ENCODE measurements at places on chromosomes 7 and 10.

GRCh38 chr10:110323503-110323902, 18.8 kb upstream of the SMNDC1 start:
- no peak for DNase-seq

DNA sequence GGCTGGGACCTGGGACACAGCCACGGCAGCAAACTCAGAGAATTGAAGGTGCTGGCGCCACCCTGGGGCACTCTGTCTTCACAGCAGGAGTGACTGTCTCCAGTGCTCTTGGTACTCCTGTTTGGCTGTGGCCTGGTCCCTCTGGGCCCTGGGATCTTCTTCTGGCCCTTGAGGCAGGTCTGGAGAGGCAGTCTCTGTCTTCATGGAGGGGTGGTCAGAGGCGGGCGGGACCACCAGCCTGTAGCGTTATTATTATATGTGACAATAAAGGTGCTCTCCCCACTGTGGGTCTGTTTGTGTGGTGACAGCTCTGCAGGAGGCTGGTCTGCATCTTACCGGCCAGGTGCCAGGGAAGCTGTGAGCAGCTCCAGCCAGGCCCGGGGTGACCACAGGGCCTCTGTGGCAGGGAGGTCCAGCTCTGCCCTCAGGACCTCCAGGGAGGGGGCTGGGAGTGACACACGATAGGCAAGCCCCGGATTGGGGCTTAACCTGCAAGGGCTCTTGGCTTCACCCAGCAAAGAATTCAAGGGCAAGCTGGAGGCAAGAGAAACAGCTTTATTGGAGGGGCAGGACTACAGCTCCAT, 70.3 kb downstream of the MYL10 start:
- DNase-seq, result no peak

GRCh38 chr7:70376561-70377031, 755.3 kb upstream of the GALNT17 start:
- DNase-seq, result no peak

- DNase-seq, result no peak
Measured at GRCh38 chr10:59082249-59082648, 94.2 kb upstream of the PHYHIPL start.

DNA sequence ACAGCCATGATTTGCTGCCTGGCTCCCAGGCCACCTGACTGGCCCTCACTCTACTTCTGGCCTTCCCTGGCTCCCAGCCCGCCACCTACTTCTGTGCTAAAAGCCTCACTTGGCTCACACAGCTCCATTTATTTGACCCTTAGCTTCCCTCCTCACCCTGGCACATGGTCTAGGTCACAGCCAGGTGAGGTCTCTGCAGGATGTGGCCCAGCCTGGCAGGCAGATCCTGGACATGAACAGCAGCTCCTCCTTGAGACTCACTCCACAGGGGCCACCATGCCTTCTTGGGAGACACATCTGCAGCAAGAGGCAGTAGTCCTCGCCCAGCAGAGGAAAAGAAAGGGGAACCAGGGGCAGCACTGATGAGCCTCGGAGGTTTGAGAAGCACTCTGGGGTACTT, 64.6 kb downstream of the GRID1 start:
- DNase-seq, result no peak

DNA sequence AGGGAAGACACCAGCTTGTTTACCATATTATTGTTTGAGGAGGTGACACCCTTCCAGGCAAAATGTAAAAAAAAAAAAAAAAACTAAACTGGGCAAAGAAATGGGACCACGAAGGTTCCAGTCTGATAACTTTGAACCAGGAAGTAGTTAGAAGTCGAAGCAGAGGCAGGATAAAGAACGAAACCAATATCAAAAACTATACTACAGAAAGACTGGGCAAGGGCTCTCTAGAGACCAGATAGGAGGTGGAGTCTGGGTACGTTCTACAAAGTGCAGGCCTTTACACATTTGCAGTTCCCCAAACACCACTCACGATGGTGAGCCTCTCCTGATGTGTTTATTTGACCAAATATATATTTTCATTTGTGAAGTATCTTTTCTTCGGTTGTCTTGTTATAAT, 125.7 kb upstream of the CDK1 start:
- DNase-seq, result no peak

GRCh38 chr10:119282446-119282845, 75.1 kb downstream of the GRK5 start:
- DNase-seq, result no peak

GRCh38 chr7:47102331-47102841, 479.5 kb downstream of the TNS3 start:
- DNase-seq, result no peak

DNA sequence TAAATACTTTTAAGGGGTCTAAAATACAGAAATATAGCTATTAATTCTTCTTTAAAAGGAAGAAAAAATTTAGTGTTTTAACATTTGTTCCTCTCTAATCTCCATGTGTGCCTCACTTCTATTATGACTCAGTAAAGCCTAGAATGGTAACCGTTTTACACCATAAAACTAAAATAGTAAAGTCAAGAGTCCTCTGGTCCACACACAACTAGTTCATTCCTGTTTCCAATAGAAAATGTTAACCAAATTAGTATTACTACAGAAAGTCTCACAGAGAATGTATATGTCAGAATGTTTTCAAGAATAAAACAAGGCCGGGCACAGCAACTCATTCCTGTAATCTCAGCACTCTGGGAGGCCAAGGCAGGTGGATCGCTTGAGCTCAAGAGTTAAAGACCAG, 55.8 kb downstream of the CNOT4 start:
- DNase-seq, result no peak

GRCh38 chr10:4543938-4544533, 282.0 kb upstream of the AKR1E2 start:
- no peak for DNase-seq

GRCh38 chr7:8290645-8291308, 28.8 kb upstream of the ICA1 start:
- no peak for DNase-seq

DNA sequence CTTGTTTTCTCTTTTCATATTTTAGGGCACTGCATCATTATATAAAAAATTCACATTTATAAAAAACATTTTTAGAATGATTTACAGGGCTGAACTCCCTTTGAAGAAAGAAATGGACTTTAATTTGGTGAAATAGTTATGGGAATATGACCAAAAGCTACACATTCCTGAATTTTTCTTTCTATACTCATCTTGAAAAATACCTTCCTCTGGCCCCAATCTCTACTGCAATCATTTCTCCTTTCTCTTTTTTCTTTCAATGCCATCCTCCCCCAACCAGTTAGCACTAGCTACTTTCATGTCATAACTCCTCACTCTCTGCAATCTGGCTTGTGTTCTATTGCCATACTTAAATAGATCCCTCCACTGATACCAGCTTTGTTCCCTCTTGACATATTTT, 6.2 kb downstream of the WNT8B start:
- DNase-seq, result no peak

DNA sequence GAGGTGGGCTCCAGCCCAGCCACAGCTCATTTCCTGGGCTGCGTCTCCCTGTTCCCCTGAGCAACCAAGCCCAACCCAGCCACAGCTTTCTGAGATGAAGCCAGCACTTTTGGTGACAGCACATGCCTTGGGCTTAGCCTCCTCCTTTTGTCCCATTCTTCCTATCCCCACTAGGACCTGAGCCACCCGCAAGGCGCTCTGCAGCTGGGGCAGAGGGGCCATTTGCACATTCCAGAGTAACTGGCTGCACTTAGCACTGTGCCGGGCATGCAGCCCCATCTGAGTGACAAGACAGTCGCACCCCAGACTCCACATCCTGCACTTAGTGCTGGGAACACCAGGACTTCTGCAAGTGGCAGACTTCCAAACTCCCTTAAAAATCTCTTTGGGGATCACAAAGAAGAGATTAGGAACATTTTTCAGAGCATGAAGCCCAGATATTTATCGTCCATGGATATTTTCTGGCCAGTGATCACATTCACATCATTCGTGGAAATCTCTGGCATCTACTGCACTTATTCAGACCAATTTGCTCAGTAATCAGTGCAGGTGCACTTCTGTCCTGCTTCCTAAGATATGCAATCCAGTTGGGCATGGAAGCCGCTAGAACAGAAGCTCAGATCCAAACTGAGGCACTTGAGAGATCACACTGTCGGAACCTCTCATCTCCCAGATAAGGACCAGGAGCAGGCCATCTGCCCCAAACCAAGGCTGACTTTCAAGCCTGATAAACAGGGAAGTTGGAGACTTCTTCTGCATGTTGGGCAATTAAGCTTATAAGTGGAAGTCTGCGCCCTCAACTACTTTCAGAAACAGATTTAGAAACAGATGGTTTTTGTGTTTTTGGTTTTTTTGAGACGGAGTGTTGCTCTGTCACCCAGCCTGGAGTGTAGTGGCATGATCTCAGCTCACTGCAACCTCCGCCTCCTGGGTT, 26.4 kb downstream of the CHST15 start:
- no peak for DNase-seq

GRCh38 chr7:42241424-42241823, 4.4 kb upstream of the GLI3 start:
- no peak for DNase-seq

- DNase-seq, result no peak
Measured at GRCh38 chr10:132478341-132479023, 59.1 kb upstream of the INPP5A start.

DNA sequence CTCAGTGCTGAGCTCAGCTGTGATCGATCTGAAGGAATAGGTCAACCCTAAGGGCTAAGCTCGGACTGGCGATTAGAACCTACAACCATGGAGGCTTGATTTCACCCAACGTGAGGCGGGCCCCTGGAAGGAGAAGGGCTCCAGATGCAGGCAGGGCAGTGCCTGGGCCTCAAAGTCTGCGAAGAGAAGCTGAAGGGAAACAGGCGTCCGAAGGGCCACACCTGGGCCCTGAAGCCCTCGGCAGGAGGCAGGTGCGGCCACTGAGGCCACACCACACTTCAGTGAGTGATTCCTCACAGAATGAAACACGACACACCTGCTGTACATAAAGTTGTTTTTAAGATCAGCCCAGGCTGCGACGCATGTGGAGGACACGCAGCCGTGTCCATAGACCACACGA, 198.7 kb downstream of the PTPRN2 start:
- DNase-seq, result no peak

- DNase-seq, result no peak
Measured at GRCh38 chr7:98831641-98832221, 38.1 kb downstream of the TMEM130 start.

DNA sequence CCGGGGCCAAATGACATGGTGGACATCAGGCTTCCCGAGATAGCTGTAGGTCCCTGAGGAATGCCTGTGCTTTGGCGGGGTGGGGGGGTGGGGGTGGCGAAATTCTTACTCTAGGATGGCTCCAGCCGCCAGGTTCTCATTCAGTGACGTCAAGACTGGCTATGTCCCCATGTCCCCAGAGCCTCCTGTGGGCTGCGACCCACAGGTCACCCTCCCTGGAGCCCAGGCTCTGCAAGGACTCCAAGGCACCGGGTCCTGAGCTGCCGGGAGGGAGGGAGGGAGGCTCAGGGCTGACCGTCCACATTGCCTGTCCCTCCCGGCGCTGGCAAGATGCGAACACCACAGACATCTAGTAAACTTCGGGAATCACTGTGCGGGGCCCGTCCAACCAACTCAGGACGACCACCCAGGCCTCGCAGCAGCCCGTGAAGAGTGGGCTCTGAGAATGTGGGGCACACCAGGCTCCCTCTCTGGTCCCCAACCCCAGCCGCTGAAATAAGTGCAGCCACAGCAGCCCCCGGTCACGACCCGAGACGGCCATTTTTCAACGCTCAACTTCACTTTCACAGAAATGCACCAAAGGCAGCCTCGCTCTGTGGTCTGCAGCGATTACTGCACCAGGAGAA, 12.6 kb downstream of the GPR146 start:
- DNase-seq, result no peak

DNA sequence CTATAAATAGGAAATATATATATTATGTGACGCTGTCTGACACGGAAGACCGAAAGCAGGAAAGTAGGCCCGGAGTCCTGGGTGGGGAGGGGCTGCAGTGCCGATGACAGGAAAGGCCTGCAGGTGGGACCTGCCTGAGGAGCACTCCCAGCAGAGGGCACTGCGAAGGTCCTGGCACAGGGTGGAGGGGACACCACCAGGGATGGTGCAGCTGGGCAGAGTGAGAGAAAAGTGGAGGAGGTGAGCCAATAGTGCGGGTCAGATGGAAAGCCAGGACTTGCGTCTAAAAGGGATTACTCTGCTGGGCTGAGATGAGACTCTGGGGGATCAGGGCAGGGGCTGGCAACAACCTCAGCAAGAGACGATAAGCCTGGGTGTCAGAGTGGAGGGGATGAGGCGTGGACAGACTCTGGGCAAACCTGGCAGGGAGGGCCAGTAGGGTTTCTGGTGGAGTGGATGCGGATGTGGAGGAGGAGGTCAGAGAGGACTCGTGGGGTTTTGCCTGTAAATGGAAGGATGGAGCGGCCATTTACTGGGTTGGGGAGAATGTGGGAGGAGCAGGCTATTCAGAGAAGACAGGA, 118.2 kb upstream of the ZNF746 start:
- DNase-seq, result no peak

DNA sequence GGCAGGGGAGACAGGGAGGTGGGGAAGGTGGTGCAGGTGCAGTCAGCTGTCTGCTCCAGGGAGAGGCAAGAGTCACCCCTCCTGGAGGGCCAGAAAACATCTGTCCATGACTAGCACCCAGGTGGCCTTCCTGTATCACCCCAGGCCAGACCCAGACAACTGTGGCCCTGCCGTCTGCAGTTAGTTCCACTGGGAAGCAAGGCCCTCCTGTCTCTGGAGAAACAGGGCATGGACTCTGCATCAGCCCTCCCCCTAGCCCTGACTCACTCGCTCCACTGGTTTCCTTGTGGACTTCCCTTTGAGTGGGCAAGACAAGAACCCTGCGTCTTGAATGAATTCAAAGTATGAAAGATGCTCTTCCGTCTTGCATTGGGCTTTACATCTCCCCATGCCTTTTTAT, 12.6 kb downstream of the TBATA start:
- no peak for DNase-seq

- no peak for DNase-seq
Measured at GRCh38 chr7:56026538-56026937, 24.7 kb downstream of the PSPH start.

GRCh38 chr7:28203508-28204240, 23.1 kb upstream of the JAZF1 start:
- no peak for DNase-seq

Data from activated CD8-positive, alpha-beta memory T cell treated with anti-CD3 and anti-CD28 coated beads for 48 hours (primary cell).